ENCODE measurements at places on chromosomes 5 and 9. TPM values are rescaled to one million over a fixed set of nuclear protein-coding genes. Genes with fewer than 3 reads are reported as not detected.
A peak's percentile ranks its signal among the peaks of the same experiment; 100 is the strongest.

Gene ALDOB
- not detected for total RNA-seq

Gene PCDH1
- 136 TPM for total RNA-seq

Gene SLC45A2
- total RNA-seq: not detected

GRCh38 chr5:177604116-177604521 is 4.2 kb downstream of the B4GALT7 start:
- no peak overlapping the region for H3K4me3 ChIP-seq
- no peaks in the 10 kb centered on the region for H3K27me3 ChIP-seq
- no peak for DNase-seq
- H3K27ac ChIP-seq: no peak overlapping the region
- peaks cover 8% of the 10 kb centered on the region for H3K4me1 ChIP-seq

- peaks cover 36% of the 10 kb centered on the region for H3K27me3 ChIP-seq
- peak; percentile 10 for DNase-seq
- no peaks in the 10 kb centered on the region for H3K36me3 ChIP-seq
- H3K4me1 ChIP-seq: peaks cover 10% of the 10 kb centered on the region
These were observed 4.0 kb downstream of the ISL1 start for GRCh38 chr5:51386916-51387883.

Gene SPINK4
- total RNA-seq: not detected

All from endothelial cell of umbilical vein (primary cell).